ENCODE measurements at places on chromosomes 11 and 22.

DNA sequence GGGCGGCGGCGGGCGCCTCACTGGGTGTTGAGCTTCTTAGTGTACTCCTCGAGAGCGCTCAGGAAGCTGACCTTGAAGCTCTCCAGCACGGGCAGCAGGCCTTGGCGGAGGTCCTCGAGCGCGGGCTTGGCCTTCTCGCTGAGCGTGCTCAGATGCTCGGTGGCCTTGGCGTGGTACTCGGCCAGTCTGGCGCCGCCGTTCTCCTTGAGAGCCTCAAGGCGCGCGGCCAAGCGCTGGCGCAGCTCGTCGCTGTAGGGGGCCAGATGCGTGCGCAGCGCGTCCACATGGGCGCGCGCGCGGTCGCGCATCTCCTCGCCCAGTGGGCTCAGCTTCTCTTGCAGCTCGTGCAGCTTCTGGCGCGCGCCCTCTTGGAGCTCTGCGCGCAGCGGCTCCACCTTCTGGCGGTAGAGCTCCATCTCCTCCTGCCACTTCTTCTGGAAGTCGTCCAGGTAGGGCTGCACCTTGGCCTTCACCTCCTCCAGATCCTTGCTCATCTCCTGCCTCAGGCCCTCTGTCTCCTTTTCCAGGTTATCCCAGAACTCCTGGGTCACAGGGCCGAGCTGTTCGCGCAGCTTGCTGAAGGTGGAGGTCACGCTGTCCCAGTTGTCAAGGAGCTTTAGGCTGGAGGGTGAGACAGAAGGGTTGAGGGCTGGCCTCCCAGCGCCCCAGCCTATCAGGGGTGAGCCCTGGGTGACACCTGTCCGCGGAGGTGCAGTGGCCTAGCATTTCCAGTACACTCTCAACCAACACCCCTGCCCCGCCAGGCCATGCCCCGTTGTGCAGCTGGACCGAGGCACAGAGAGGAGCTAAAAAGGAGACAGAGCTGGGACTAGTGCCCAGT lies 1.4 kb downstream of the APOA1 start:
- DNase-seq, result peak; percentile 93

GRCh38 chr11:12106101-12106500 lies 4.3 kb upstream of the MICAL2 start:
- no peak for DNase-seq

GRCh38 chr11:113384551-113384950 lies 3.0 kb upstream of the ANKK1 start:
- DNase-seq, result no peak

- DNase-seq, result peak; percentile 87
Measured at GRCh38 chr11:61752117-61752924, at the start of gene MYRF. Gene MYRF, plus strand, starts transcription at chr11:61752636. Its CDS starts 109 bp downstream, at chr11:61752745.

GRCh38 chr22:46055911-46056545 lies 79.1 kb upstream of the WNT7B start:
- DNase-seq, result no peak

GRCh38 chr11:125407046-125407445 lies 89.0 kb downstream of the FEZ1 start:
- DNase-seq, result no peak

DNA sequence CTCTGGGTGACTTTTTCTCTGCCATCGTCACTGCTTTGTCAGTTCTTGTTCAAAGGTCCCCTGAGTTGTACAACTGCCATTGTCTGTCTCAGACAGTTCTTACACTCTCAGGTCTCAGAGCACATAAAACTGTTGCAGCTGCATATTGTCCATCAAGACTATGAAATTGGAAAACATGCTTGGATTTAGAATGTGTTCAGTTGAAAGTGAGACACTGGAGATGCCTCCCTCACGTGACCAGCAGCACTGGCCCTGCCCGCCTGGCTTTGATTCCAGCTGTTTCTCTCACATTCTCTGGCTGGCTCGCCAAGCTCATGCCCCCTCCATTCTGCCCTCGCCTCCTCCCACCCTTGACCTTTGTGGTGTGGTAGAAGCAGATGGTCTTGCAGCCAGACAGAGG lies 244.2 kb downstream of the NTM start:
- no peak for DNase-seq

GRCh38 chr11:36711104-36711825 lies 113.2 kb upstream of the RAG2 start:
- DNase-seq, result no peak
